D721Med (cell line): ENCODE measurements at places on chromosomes 5 and 9.

DNA sequence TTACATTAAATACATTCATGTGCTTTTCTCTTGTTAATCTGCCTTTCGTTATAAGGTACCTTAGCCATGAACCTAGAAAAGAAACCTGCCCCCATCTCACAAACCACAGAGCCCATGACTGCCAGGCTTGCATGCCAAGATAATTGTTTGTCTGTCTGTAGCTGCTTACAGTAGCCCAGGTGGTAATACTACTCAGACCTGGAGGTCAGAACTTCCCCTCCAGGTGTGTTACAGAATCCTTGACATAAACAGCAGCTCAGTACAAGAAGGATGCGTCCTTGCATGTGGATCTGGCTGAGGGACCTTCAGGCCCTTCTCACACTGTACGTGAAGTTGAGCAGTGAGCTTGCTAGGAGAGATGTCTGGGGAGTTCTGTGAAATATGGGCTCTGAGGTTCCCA is 291.4 kb downstream of the CSNK1G3 start:
- no peak for DNase-seq

GRCh38 chr5:96946381-96946780 is 10.5 kb downstream of the LNPEP start:
- no peak for DNase-seq

- DNase-seq: no peak
Measured at GRCh38 chr9:102044133-102044532, 305.7 kb upstream of the GRIN3A start.

GRCh38 chr9:69579760-69580581 is 92.2 kb downstream of the APBA1 start:
- no peak for DNase-seq

DNA sequence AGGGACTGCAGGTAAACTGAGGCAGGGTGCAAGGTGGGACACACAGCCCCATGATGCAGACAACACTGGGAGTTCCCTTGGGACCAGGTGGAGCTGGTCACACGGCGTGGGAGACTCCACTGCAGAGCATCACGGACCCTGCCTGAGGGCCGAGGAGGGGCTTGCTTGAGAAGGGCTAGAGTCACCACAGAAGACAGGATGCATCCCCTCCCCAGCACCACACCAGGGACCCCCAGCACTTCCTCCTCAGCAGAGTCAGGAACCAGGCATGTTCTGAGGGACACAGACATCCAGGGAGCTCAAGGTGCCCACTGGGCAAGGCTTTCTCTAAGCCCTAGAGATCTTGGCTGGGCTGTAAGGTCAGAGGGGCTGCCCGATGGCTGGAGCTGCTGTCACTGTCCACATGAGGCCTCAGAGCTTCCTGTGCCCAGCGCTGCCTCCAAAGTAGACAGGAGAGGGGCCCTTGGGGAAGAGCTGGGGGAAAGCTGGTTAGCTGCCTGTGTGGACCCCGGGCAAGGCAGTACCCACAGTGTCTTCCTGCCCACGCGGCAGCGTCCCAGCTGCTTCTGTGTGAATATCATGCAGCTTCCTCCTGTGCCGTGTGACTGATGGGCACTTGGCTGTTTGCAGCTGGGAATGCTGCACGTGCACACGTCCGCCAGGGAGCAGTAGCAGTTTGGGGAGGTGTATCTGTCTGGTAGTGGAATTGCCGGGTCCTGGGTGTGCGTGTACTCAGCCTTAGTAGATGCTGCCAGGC is 176.6 kb downstream of the CACNA1B start:
- no peak for DNase-seq

- no peak for DNase-seq
Measured at GRCh38 chr5:149922950-149923349, 21.6 kb downstream of the PDE6A start.

GRCh38 chr5:8685704-8686103 is 816.8 kb downstream of the MTRR start:
- no peak for DNase-seq

DNA sequence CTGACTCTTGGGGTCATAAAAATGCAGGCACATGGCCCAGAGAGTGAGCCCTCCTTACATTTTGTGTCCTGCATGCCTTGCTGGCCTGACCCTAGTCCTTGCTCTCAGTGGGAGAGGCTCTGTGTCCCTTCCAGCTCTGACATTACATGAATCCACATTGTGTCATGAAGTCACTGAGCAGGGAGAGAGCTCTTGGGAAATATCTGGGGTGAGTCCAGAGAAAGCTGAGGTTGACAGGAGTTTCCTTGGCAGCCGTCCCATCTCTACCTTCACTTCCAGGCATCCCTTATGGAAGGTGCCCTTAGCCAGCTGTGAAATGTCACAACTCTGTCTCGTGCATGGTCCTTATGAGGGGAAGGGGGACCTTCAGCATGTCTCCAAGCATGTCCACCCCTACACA is 41.0 kb downstream of the FAT2 start:
- DNase-seq: no peak

GRCh38 chr5:1897386-1897785 is 14.7 kb upstream of the IRX4 start:
- no peak for DNase-seq

DNA sequence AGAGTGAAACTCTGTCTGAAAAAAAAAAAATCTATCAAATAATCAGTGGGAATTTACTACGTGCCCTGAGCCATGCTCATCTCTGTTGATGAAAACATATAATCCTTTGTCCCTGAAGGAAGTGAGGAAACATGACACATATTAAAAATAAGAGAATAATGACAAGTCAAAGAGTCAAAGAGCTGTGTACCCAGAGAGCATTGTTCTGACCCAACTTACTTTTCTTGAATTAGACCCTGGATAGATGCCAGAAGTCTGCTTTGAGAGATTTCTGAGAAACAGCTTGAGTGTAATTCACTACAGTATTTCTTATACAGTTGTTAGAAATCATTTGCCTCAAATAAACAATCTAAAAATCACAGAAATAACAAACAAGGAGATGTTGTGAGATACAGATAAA is 490.0 kb upstream of the PIK3R1 start:
- no peak for DNase-seq

DNA sequence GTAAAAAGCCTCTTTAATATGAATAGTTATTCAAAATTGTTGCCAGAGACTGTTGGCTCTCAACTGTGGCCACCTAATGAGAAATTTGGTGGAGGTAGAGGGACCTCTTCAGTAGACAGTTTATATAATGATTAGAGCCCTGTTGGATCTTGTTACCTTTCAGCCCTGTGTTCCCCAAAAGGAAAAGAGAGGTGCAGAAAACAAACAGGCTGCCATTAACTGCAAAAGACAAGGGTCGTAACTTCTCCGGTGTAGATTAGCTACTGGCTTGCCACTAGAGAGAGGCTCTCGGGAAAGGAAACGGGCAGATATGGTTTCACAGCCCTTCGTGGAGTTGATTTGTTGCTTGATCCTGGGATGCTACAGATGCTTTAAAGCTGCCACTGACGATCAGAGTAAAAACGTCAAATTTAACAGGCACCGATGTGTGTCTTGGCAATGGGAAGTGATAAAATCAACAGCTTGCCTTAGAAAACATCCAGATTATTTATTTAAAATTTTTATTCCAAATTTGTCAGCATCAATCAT is 7.8 kb downstream of the FST start:
- DNase-seq: no peak

GRCh38 chr5:114660791-114661190 is 298.9 kb downstream of the KCNN2 start:
- DNase-seq: no peak

GRCh38 chr5:125848751-125849150 is 574.5 kb upstream of the GRAMD2B start:
- DNase-seq: no peak

- DNase-seq: no peak
Measured at GRCh38 chr9:119836036-119836435, 466.8 kb upstream of the BRINP1 start.

- DNase-seq: no peak
Measured at GRCh38 chr5:6498968-6499367, 50.3 kb downstream of the UBE2QL1 start.

DNA sequence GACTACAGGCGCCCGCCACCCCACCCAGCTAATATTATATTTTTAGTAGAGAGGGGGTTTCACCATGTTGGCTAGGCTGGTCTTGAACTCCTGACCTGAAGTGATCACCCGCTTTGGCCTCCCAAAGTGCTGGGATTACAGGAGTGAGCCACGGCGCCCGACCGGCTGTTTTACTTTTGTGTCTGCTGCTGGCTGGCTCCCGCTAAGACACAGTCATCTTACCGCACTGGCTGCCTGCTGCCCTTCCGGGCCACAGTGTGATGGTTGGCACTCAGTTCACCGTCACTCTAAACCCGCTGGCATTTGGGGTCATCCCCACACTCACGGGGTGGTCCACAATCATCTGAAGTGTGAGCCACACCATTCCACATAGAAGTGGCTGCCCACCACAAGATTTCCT is 93.7 kb downstream of the WDR41 start:
- DNase-seq: no peak

GRCh38 chr9:131843989-131844744 is 104.3 kb upstream of the RAPGEF1 start:
- DNase-seq: no peak

DNA sequence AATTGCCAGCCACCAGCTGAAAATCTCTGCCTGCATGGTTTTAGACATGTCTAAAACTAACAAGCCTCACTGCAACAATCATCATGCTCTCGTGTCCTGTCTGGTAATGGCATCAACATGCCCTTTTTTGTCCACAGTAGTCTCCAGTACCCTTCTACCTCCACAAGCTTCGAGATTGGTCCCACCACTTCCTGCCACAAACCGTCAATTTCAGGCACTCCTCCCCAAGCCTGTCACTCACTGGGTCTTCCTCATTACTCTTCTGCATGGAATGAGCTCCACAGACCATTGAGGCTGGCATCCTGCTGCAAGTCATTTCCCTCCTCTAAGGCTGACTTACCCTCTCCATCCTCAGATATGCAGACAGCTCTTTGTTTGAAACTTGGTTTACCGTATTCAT is 9.0 kb downstream of the LPAR1 start:
- DNase-seq: no peak

DNA sequence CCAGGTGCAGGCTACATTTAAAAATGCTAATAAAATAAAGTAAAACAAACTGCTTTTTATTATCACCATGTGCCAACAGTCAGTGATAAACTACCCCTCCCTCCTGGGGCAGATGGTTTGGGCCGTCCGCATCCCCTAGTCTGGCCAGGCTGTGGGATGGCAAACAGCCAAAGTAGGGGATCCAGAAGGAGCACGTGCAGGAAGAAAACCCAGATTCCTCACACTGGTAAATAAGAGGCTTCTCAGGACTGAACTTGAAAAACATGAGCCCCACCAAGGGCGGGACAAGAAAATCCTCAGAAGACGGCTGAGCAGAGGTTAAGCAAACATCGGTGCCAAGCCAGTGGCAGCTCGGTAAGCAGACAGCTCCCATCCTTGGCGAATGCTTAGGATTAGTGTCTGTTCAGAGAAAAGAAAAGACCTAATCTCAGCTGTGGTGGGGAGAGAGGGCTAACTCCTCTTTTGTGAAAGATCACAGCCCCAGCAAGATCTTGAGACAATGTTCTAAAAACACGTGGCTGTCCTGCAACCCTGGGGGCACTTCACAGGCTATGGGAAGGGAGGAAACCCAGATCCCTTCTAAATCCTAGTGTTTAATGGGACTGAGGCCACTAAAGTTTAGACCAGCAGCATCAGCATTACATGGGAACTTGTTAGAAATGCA is 46.5 kb upstream of the GDNF start:
- no peak for DNase-seq

GRCh38 chr5:135185481-135186065 is 151.5 kb upstream of the PITX1 start:
- no peak for DNase-seq

DNA sequence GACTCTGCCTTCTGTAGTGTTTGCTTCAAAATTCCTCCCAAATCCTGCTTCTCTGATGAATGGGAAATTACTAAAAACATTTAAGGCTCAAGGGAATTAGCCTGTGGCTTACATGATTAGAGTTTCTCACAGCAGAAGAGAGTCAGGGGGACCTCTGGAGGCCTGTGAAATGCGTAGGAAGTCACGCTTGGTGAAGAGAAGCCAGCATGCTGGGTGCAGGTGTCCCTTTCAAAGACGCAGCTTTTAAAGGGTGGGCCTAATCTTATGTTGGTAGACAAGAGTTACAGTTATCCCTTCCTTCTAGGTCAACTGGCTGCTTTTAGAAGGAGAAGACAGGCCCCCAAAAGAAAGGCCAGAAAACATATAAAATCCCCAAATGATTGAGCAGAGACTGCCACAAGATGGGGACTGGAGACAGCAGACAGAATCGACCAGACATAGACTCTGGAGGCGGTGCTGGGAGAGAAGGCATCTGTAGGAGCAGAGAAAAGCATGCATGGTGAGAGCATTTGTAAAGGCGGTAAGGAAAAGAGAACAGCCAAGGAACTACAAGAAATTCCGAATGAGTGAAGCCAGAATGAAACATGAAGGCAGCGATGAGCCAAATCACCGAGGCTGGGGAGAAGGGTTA is 42.3 kb downstream of the B4GALT1 start:
- DNase-seq: no peak

GRCh38 chr9:37706290-37706689 is 47.3 kb upstream of the TRMT10B start:
- DNase-seq: no peak

DNA sequence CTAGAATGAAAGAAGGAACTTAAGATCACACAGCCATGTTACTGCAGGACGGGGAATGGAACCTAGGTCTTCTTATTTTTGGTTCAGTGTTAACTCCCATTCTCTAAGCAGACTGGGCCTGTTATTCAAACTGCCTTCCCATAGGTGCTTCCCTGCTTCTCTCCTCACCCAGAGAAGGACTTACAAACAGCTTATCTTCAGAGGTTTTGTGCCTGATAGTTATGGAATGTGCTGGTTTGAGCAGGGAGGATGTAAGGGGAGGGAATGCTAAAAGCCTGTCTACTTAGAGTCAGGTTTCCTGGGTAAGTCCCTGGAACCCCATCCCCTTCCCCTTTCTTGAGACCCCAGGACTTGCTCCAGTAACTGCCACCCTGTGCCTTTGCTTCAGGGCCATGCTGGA is 4.2 kb upstream of the PSMD5 start:
- DNase-seq: no peak

DNA sequence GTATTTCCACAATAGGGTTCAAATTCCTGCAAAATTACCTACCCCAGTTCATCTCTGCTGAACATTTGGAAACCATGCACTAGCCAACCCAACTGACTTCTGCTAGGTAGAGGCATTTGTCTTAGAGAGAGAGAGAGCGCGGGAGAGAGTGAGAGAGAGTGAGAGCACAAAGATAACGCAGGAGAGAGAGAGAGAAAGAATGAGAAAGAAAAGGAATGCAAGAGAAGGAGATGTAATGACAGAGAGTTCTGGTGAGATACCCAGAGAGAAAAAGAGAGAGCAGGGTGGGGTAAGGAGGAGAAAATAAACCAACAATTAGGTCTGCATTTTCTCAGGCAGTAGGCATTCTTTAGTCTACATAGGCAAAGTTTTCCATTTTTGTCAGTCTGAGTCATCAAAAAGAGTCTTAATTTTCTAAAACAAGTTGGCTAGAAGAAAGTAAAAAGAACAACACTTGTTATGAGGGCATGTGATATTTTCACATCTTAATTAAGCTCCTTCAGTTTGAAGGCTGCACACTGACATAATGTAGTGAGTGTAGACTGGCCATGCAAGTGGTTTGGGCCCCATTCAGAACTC is 98.2 kb downstream of the MAP1B start:
- no peak for DNase-seq

GRCh38 chr9:136728548-136729123 is 14.1 kb downstream of the LCN10 start:
- DNase-seq: no peak
